ENCODE measurements at places on chromosomes 3 and 15.

DNA sequence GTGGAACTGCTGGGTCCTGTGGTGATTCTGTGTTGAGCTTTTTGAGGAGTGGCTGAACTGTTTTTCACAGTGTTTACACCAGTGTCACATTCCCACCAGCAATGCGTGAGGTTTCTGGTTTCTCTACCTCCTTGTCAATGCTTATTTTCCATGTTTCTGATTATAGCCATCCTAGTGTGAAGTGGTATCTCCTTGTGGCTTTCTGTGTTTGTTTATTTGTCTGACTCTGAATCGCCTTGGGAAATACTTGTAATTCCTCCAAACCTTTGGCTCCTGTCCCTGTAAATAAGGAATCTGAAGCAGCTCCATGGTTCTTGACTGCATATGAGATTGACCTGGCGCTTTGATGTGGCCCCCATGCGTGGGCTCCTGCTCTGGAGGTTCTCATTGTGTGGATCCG is 20.6 kb downstream of the FAN1 start:
- no peak for DNase-seq

DNA sequence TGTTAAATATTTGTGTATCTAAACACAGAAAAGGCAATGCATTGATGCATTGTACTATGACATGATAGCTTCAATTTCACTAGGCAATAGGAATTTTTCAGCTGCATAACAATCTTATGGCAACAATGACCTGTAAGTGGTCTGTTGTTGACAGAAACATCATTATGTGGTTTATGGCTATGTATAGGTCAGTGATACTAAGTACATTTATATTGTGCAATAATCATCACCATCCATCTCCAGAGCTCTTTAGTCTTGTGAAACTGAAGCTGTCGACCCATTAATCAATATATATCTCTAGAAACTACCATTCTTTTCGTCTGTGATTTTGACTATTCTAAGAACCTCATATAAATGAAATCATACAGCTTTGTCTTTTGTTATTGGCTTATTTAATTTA is 200.1 kb upstream of the ZNF717 start:
- DNase-seq = no peak

DNA sequence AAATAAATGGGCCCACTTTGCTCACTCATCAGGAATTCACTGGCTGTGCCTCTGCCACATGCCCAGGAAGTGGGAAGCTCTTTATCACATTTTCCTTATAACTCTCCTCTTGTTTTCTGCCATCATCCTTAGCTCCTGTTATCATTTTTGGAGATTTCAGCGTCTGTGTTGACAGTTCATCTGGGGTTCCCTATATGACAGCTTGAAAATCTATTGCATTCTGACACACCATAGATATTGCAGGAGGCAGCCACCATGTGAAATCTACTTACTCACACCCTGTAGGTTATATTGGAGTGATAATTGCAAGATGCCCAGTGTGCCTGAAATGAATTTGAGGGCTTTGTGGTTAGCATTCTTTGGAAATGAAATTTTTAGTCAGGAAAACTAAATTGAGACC is 132.9 kb downstream of the RYR3 start:
- no peak for DNase-seq

DNA sequence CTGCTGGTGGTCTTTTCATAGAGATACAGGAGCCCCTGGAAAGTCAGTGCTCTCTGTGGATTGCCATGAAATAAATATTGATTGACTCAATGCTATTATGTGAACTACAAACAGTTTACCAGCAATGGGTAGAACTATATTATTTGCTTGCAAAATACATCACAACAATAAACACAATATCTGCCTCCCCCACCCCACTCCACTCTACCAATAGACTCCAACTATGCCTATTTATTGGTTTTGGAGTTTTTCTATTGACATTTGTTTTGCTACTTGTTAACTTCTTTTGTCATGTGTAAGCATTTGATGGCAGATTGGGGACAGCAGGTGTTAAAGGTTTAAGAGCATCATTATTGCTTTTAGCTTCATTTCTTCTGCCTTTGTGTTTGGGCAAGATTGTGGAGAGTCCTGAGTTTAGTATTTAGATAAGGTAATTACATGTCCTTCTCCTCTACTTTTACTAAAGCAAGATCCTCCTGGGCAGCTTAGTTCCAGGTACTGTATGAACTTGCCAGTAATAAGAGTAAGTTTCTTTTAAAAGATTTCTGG is 8.3 kb downstream of the FNDC3B start:
- DNase-seq = no peak

DNA sequence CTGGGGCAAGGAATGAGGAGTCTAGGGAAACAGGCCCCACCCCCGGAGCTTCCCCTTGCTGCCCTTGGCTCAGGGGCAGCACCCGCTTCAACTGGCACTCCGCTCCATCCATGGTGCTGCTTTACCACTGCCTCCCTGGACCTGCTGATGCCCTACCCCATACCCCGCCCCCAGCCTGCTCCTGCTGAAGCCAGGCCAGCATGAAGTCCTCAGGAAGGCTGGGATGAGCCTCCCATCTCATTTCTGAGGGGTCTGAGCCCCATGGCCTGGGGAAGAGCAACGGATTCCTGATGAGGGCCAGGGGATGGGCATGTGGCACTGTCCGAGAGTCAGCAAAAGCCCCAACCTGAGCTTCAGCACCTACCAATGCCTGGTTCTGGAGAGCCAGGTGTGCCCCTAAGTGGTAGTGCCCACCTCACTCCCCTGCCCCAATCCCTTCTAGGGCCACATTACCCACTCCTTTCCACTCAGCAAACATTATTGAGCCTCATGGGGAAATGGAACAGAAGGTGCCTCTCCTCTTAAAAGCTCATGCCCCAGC is 21.0 kb downstream of the SEC61A1 start:
- no peak for DNase-seq

- DNase-seq = no peak
Measured at GRCh38 chr15:62212741-62213140, 47.7 kb upstream of the C2CD4B start.

DNA sequence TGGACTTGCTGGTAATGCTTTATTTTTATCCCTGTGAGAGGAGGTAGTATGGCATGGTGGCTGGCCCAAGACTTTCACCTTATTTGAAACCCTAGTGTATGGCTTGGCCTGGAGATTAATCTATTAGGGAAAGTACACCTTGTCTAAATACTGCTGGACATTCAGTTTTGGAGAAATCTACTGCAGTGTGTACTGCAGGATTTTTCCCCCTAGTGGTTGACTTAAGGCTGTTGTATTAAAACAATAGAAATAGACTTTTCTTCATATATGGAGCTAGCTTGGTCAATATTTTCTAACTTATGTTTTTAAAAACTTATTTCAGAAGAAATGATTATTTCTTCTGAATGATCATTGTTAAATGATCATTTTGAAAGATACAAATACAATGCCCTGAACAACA is 13.9 kb upstream of the SLITRK3 start:
- no peak for DNase-seq

DNA sequence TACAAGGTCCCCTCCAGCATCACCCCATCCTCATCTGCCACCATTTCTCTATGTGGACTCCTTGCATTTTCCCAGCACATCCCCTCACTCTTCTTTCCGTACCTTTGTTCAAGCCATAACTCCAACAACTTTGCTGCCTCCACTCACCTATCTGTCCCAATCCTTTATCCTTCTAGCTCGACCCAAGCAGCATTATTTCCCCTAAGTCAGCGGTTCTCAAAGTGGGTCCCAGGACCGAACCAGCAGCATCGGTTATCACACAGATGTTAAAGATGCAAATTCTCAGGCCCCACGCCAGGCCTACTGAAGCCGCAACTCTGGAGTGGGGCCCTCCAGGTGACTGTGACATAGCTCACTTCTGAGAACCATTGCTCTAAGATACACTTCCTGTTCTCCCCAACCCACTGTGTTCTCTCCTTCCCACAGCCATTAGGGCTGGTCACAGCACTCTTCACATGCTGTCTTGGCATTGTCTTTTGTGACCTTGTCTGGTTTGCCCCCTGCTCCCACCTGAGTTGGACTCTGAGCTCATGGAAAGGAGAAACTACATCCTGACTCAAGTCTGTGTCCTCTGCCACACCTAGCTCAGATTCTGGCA is 56.2 kb downstream of the AAGAB start:
- DNase-seq = no peak

GRCh38 chr3:39232859-39233258 is 40.5 kb upstream of the XIRP1 start:
- DNase-seq = no peak

- DNase-seq = no peak
Measured at GRCh38 chr3:14142567-14143270, 17.9 kb downstream of the TMEM43 start.

DNA sequence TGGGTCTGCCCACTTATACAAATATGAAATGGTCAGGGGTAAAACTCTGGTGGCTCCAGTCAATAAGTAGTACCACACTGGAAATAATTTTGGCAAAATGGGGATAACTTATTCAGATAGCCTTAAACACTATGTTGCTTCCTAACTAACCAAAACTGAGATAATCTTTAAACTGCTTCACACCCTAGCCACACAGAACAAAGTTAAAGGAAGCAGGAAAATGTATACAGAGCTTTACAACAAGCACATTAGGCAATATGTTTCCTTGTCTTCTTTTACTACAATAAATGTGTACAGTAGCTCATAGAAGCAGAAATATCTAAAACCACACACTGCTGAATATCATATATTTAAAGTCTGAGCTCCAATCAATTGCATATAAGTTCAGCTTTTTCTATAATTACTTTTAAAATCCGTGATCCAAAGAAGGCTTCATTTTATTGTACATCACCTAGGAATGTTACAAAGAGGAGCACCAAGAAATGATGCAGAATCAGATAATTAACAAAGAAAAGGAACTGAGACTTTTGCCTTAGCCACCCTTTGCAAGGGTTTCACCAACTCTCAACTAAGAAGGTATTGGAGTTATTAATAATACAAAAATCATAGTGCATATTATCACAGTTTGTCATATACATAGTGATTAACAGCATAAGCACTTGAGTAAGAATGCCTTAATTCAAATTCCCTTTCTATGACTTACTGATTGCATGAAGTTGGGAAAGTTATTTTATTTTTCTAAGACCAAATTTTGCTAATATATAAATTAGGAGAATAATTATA is 9.2 kb upstream of the SSR3 start:
- no peak for DNase-seq

DNA sequence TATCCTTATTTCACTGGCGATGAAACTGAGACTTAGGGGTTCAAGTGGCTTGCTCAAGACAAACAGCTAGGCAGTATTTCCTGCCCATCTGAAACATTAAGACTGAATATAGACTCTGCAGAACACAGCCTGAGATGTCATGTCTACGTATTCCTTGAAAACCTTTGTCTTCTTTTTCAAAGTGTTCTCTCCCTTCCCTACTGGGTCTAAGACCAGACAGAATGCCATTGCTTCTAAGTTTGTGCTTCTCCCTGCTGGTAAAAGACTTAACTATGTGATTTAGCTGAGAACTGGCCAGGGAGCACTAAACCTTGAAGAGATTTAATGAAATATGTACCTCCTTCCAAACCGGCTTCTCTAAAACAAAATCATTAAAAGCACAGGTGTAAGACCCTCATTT is 9.9 kb downstream of the BCL6 start:
- DNase-seq = no peak

- no peak for DNase-seq
Measured at GRCh38 chr15:95598251-95598855, 732.1 kb upstream of the NR2F2 start.

DNA sequence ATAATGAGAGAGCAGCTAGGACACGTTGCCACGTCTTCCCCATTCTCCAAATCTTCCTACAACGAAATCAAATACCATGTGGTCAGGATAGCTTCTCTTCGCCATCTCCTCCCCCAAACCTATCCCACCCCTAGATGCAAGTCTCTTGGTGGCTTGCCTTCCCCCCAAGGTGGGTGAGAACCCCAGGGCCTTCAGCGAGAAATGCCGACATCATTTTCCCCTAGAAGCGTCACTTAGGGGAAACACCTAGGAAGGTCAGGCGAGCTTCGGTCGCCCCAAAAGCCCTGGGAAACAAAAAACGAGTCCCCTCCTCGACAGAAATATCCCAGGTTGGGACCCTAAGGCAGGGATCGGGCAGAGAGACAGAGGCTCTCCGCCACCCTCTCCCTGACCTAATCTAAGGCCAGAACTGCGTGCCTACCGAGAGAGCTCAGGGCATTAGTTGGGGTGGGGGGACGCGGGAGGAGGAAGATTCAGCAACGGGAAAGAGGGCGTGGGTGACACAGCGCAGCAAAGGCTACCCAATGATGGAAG is 502 bp downstream of the DPH3 start:
- no peak for DNase-seq

DNA sequence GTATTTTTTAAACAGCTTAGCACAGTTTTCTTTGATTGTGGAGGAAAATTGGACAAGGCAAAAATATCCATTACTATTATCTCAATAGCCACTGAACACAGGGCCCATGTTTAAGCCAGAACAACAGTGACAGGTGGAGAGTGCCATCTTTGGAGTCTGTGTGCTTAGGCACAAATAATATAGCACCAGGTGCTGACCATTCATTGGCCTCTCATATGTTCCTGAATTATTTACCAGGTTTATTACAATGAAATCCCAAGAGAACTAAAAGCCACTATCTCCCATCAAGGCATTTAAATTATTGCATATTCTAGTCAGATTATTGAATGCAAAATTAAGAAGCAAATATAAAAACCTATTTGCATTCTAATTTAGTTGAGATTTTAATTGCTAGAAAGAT is 39.6 kb downstream of the GPR156 start:
- no peak for DNase-seq

- DNase-seq = no peak
Measured at GRCh38 chr3:188571531-188572095, 417.7 kb downstream of the LPP start.

- DNase-seq = no peak
Measured at GRCh38 chr3:170179432-170179831, 2.1 kb downstream of the PHC3 start.

DNA sequence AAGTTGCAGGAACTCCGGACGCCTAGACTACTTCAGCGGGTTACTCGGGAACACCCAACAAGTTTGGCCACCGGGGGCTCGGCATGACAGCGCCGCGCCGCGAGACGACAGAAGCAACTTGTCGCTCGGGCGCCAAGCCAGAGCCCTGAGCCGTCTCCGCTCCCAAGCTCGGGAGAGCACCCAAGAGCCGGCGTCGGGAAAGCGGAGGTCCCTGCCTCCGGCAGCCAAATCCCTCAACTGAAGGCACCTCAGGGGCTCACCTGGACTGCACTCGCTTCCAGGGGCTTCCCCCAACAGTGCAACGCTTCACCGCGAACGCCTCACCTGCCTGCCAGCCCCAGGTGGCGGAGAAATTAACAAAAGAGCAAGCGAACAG is 640 bp downstream of the MB21D2 start:
- no peak for DNase-seq

GRCh38 chr3:22474706-22475445 is 723.9 kb upstream of the ZNF385D start:
- DNase-seq = no peak

GRCh38 chr15:53034767-53035245 is 244.7 kb upstream of the ONECUT1 start:
- no peak for DNase-seq
